ENCODE measurements at places on chromosomes 3 and 15. TPM values are rescaled to one million over a fixed set of nuclear protein-coding genes. Genes with fewer than 3 reads are reported as not detected.

Gene ASB7
- total RNA-seq, result 13.8 TPM

Gene GOLGA8T
- not detected for total RNA-seq

Gene PLSCR5
- total RNA-seq, result not detected

Gene FANCD2OS
- not detected for total RNA-seq

Gene UTS2B
- total RNA-seq, result 6.6 TPM

Gene COL6A5
- not detected for total RNA-seq

Gene SGO1
- 3.5 TPM for total RNA-seq

Gene HTR3C
- total RNA-seq, result not detected

Gene SH3GL3
- not detected for total RNA-seq

Gene CACNA2D3
- 0.27 TPM for total RNA-seq

Gene TRIM42
- total RNA-seq, result not detected

Gene TPM1
- 555 TPM for total RNA-seq

Gene CHRM5
- not detected for total RNA-seq

Gene MST1R
- total RNA-seq, result 177 TPM

Gene CAND2
- total RNA-seq, result 2.0 TPM

Gene AADACL2
- not detected for total RNA-seq

Gene CYP8B1
- total RNA-seq, result not detected

Gene STAC
- not detected for total RNA-seq

Gene TMEM45A
- 5.3 TPM for total RNA-seq

Gene IGDCC3
- total RNA-seq, result not detected

Gene PRKCD
- 36.3 TPM for total RNA-seq

Gene SPTSSB
- not detected for total RNA-seq

Measured in Peyer's patch (tissue), 4 donors.